ENCODE measurements at places on chromosomes 5 and 9.

DNA sequence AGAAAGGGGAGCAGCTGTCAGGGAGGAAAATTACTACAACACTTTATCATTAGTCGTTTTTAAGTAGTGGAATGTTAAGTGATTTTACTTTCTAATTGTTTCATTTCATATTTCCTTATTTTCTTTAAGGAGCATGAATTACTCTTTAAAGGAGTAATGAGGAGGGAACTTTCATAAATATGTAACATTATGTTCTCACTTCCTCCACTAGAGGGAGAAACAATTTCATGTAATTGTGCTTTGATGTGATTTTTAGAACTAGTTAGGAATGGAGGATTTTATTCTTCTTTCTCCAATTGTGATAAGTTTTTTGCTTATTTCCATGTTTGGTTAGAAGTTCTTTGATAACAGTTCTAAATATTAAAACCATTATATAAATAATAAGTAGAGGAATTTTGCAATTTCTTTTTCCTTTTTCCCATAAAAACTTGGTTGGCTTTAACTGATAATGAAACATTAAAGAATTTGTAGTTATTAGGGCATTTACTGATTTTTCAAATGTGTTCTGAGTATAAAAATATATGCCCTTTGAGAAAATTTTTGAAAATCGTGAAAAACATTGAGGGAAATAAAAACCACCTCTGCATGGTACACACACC lies 25.6 kb downstream of the CEP78 start:
- peak; percentile 51 for DNase-seq

GRCh38 chr5:64417390-64417789 lies 88.4 kb upstream of the RGS7BP start:
- peak; percentile 45 for DNase-seq

- DNase-seq, result no peak
Observed at GRCh38 chr9:115192280-115192679, 74.3 kb upstream of the TNC start.

DNA sequence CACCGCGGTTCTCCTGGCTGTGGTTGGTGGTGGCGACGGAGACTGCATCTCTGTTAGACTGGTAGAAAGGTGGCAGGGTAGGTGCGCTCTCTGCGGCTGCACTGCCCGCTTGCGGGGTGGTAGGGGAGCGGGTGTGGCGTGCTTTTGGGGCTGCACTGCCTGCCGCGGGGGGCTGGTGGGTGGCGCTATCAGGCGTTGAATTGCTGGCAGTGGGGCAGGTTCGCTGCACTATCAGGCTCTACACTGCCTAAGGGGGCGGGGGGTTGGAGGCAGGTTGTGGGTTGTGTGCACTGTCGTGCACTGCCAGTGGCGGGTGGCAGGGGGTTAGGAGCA lies 21.0 kb upstream of the TRIM52 start:
- DNase-seq, result no peak

DNA sequence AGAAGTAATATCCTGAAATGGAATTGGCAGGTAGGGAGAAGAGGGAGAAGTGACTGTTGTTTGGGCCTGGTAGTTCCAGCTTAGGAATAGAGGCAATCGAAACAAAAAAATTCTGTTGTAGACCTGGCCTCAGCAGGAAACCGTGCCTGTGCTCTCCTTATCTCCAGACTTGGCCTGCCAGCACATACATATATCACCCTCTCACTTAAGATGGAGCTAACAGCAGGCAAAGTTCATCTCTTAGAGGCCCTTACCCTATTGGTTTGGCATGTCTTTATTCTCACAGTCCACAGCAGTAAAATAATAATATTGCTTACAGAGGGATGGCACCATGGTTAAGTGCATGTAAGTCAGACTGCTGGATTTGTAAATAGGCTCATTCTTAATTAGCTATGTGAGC lies 19.6 kb upstream of the TNC start:
- DNase-seq, result no peak

DNA sequence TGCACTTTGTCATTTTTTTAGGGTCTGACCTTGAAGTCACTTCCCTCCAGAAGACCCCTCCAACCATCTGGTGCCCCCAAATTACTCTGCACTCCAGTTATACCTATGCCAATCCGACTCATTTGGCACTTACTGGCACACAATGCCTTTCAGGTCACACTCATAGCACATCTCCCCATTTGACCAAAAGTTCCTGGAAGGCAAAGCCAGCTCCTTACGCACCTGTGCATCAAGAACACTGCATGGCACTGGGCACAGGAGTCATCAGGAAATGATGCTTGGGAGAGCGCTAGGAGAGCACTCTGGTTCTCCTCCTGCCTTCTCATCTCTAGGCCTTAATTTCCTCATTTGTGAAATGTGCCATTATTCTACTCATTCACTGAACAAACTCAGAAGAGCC lies 2.9 kb downstream of the TNIP1 start:
- DNase-seq, result no peak

- no peak for DNase-seq
Observed at GRCh38 chr5:156879665-156880285, 29.7 kb downstream of the PPP1R2B start.

DNA sequence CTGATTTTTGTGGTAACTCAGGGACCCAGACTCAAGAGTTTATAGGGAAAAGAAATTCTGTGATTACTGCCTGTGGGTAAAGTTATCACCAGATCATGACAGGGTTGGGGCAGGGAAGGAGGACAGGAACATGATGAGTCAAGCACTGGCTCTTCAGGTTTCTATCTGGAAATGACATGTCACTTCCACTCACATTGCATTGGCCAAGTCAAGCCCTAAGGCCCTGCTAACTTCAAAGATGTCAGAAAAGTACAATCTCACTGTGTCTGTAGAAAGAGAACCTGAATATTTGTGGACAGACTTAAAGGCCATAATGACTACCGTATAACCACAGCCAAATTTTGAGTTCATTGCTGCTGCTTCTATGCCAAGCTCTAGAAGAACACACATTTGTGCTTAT lies 187.7 kb downstream of the TLE4 start:
- DNase-seq, result peak; percentile 5

- no peak for DNase-seq
Observed at GRCh38 chr5:148902478-148902877, 76.1 kb downstream of the ADRB2 start.

- DNase-seq, result peak; percentile 59
Observed at GRCh38 chr9:114409103-114409780, 21.5 kb upstream of the AKNA start.

DNA sequence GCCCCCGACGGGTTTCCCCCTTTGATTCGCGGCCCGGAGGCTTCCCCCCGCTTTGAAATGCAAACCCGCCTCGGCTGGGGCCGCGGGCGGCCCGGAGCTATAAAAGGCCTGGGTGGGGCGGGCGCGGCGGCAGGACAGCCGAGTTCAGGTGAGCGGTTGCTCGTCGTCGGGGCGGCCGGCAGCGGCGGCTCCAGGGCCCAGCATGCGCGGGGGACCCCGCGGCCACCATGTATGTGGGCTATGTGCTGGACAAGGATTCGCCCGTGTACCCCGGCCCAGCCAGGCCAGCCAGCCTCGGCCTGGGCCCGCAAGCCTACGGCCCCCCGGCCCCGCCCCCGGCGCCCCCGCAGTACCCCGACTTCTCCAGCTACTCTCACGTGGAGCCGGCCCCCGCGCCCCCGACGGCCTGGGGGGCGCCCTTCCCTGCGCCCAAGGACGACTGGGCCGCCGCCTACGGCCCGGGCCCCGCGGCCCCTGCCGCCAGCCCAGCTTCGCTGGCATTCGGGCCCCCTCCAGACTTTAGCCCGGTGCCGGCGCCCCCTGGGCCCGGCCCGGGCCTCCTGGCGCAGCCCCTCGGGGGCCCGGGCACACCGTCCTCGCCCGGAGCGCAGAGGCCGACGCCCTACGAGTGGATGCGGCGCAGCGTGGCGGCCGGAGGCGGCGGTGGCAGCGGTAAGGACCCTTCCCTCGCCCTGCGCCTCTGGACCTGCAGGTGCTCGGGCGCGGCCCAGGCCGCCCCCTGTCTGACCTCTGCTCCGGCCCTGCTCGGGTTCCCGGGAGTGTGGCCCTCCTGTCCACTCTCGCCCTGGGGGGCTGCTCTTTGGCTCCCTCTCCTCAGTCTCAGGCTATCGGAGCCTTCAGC lies at the start of gene CDX1:
TSS of gene CDX1 (plus strand) at position 129 of the 862 bp plus-strand sequence. CDS start at position 228, 99 bp downstream.
- DNase-seq, result no peak

GRCh38 chr9:109164042-109164441 lies 3.0 kb downstream of the FRRS1L start:
- DNase-seq, result no peak

- no peak for DNase-seq
Observed at GRCh38 chr9:109977521-109977920, 197.5 kb downstream of the PALM2AKAP2 start.

DNA sequence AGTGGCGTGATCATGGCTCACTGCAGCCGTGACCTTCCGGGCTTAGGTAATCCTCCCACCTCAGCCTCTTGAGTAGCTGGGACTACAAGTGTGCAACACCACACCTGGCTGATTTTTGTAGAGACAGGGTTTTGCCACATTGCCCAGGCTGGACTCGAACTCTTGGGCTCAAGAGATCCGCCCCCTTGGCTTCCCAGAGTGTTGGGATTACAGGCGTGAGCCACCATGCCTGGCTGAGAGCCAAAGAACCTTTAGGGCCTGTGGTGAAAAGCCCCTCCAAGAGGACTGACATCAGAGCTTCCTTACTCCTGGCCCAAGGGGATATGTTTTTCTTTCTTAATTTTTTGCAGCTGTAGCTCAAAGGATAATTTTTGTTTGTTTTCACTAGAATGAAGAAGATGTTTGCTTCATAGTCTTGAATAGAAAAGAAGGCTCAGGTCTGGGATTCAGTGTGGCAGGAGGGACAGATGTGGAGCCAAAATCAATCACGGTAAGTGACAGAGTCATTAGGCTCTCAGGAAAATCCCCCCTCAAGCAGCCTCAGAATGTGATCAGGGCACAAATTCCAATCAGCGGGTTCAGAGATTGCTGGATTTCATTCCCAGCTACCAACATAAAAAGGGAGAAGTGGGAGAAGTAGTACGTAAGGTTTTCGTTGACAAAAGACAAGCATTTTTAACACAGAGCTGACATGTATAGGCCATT lies 77.1 kb downstream of the GOLPH3 start:
- no peak for DNase-seq

DNA sequence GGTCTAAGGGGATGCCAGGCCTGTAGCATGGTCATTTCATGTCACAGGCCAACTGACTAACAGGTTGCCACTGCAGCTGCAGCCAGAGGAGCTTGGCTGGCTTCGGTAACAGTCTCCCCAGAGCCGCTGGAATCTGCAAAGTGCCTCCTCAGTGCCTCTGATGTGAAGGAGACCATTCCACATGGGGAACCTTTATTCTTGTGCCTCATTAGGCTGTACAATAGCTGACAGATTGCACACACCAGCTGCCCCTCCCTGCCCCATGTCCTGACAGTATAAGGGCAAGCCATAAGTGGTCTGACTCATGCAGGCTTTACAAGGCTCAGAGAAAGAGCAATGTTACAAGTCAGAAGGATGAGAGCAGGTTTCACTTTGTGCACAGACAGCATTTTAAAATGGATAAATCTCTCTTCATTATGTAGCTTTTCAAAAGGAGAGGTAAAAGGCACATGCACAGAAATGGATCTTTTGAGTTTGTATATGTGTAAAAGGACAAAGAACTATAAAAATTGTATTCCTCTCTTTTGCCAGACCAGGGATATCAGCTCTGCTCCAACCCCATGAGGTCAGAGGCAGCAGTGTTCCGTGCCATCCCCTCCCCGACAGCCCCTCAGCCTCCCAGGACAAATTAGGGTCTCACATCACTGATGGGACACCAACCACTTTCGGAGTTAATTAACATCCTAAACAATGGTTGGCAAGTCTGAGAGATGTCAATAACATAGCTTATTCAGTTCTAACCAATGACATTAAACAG lies 467.8 kb downstream of the TMEM232 start:
- DNase-seq, result peak; percentile 90

- peak; percentile 24 for DNase-seq
Observed at GRCh38 chr5:56543441-56544388, 271.6 kb upstream of the MAP3K1 start.

DNA sequence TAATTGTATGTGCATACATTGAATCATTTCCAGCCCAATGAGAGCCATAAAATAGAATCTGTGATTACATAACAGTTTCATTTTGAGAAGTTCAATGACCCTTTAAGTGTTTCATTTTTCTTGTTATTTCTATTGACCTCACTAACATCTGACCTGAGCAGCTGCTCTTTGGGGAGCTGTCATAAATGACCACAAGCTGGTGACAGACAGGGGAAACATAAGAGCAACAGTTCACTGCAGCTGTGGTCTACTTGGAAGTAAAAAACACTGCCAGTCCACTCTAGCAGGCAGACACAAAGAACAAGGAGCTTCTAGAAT lies 265.4 kb downstream of the DTWD2 start:
- DNase-seq, result no peak

DNA sequence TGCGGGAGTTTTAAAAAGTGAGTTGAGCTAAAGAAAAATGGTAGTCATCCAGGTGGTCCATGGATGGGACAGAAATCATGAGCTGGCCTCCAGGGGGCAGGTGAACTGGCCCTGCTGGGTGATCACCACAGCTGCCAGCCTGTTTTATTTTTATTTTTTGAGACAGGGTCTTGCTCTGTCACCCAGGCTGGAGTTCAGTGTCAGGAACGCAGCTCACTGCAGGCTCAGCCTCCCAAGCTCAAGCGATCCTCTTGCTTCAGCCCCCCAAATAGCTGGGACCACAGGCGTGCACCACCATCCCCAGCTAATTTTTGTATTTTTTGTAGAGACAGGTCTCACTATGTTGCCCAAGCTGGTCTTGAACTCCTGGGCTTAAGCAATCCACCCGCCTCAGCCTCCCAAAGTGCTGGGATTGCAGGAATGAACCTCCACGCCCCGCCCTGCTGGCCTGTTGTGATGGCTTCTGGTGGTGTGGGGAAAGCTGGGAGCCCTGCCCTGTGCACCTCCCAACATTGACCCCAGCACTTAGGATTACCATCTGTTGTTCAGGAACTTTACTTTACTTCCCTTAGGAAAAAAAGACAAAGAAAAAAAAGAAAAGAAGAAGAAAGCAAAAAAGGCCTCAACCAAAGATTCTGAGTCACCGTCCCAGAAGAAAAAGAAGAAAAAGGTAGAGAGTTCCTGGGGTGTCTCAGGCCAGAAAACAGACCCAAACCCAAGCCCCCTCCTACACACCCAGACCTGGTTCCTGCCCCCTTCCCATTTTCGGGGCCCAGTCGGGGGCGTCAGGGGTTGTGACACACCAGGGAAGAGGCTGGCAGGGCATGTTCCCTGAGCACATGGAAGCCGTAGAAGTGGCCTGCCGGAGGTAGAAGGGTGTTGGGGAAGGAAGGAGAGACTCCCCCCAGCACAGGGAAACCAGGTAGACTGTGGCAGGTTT lies 14.7 kb downstream of the CD74 start:
- no peak for DNase-seq

- no peak for DNase-seq
Observed at GRCh38 chr5:82066791-82067190, 95.0 kb downstream of the ATG10 start.

DNA sequence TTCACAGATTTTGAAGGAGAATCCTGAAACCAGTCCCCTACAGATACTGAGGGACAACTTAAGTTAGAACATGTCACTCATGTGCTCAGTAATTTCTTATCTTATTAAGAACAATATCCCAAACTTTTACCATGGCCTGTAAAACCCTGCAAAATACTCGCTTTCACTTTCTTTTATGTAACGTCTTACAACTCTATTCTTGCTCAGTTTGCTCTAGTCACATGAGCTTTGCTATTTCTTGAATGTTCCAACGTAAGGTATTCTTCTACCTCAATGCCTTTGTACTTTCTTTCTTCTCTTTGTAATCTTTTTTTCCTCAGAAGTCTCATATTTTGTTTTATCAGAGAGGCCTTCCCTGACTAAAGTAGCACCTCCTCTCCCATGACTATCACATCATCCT lies 14.1 kb downstream of the TMEM38B start:
- no peak for DNase-seq

GRCh38 chr5:14854799-14855198 lies 16.8 kb downstream of the ANKH start:
- no peak for DNase-seq

Data from DMS53 (cell line).